ENCODE measurements at places on chromosomes 13 and 19. TPM values are rescaled to one million over a fixed set of nuclear protein-coding genes. Genes with fewer than 3 reads are reported as not detected.

KLK14 gene
- not detected for total RNA-seq

DCT gene
- total RNA-seq: 0.05 TPM

DNA sequence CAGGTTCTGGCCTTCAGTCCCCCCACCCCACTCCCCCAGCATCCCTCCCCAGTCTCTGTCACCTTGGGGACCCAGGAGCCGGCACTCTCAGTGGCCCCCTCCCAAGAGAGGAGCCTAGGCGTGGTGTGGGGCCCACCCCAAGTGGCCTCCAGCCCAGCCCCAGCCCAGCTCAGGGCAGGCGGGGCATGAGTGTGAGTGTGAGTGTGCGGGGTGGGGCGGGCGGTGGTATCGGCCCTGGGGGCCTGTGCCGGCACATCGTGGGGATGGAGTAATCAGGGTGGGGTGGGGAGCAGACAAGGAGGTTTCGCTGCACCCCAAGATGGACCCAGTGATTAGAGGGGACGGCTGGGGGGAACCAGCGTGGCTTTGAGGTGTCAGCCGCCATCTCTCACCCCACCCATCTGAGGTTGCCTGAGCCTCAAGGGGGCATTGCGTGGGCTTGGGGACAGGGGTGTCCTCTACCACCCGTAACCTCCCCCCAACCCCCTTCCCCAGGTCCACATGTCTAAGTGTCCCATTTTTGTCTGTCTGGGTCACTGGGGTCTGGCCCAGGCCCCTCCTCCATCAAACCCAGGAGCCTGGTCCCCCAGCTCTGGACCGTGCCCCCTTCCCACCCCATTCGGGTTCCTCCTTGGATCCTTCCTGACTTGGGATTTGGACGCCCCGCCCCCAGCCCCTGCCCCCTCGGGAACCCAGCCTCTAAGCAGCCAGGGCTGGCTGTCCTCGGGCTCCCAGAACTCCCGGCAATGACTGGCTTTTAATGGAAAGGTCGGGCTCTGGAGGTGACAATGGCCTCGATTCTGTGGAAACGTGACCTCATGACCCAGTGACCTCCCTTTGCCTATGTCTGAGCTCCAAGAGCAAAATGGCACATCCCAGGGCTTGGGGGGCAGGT lies 6.9 kb upstream of the SULT2B1 start:
- DNase-seq: no peak

DNA sequence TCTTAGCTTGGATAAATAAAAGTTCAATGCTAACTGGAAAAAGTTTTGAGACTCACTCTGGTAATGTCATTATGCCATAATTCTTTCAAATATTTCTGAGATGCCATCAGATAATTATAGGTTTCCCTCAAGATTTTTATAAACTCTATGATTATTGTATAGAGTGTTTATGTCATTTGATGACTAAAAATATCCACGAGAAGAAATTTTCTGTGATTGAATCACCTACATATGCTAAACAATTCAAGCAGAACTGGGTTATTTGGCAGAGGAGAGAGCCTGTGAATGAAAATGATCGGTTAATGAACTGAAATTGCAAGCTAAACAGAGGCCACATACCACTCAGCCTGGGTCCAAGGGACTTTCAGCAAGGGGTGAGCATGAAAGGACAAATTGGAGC lies 92.6 kb upstream of the TSC22D1 start:
- peak; percentile 76 for DNase-seq

DNA sequence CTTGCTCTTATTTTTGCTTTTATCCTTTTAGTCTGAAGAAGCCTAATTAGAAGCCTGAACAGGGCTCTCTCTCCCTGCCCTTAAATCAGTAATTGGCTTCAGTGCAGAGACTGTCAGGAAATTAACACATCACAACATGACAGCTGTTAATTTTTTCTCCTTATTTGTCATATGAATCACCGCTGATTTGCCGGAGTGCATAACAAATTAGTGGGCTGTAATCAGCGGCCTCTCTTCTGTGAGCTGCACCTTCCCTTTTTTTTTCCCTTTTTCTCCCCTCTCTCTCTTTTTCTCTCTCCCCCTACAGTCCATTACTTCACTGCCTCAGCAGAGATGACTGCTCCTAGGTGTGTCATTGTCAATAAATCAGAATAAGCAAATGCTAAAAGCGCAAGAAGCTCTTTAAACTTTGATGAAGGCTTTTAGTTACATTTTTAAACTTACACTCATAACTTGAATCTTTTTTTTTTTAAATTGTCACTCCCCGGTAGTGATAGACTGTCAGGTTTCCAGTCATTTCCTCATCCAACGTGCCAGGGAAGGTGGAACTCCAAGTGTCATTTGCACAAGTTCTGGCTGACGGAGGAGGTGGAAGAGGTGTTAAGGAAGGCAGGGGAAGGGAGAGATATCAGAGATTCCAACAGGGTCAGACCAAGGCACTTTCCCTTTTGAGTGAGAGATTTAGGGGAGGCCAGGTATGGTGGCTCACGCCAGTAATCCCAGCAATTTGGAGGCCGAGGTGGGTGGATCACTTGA lies 197.1 kb upstream of the TSHZ3 start:
- no peak for DNase-seq

DNA sequence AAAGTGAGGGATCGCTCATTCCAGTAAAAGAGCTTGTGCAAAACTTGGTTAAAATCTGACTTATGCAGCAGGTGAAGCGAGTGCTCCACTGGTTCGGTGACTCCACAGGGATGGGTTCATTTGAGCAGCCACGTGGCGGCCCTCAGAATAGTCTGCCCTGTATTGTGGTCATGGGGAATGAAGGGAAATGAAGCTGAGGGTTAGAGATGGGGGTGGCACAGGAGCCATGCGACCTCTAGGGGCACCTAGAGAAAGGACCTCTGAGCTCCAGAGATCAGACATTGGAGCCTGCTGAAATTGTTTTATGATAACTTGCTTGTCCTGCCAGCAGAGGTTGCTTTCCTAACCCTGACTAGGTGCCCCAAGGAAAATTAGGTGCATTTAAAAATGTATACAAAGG lies 26.6 kb downstream of the CBY2 start:
- no peak for DNase-seq

DNA sequence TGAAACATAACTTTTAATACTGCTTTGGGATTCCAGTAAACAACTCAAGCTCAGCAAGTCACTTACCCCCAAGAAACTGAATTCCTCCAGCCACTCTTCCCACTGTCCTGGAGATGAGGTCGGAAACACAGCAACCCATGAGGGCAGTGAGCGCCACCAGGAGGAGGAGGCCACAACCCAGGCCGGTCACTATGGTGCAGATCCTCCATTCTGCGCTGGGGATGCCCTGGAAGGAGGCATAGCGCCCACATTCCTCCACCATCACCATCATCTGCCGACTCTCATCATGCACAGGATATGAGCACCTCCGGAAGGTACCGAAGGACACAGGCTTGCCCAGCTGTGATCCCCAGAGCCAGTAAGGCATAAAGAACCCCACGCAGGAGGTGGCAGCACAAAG lies 2.2 kb downstream of the LHFPL6 start:
- DNase-seq: no peak

DNA sequence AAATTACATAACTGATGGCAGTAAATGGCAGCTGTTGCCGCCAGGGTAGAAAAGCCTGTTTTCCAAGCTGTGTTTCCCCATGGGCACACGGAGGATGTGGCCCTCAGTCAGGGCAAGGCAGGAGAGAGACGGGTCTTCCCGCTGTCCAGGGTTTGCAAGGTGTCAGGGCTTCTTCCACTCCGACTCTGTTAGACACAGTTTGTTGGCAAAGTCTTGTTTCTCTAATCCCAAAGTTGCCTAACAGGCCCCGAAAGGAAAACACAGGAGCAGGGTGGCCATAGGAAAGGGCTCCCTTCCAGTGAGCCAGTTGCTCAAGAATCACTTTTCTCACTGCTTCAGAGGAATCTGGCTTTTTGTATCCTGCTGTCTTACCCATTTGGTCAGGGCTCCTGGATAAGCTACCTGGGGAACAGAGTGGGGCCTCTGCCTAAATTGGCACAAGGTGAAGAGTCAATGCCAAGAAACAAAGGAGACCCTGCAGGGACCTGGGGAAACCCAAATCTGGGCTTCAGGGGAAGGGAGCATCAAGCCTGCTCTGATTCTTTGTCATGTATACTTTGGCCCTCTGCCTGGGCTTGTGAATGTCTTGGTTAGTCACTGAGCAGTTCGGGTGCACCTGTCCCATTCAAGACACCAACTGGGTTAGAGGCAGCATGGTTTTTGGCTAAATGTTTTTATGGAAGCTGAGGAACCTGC lies 29.0 kb upstream of the CXCL17 start:
- DNase-seq: no peak

Measured in renal cortical epithelial cell (primary cell).